Right renal pelvis (tissue), 4 donors: ENCODE measurements at places on chromosomes 4 and X.

GRCh38 chrX:38575888-38576287, 14.5 kb downstream of the TSPAN7 start:
- DNase-seq: no peak

DNA sequence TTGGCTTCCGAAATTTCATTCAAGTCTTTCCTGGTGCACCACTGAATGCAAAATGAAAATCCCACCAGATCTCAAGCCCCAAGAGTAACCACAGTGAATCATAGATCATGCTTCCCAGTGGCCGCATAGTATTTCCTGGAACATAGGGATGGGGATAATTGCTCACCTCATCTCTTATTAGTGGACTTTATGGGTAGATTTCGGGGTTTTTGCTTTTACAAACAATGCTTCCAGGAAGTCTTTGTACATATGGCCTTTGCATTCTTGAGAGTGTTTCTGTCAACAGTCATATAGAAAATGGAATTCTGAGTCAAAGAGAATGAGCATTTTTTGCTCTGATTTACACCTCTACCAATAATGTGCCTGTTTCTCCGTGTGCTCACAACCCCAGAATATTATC, 53.4 kb downstream of the PPEF2 start:
- DNase-seq: no peak

GRCh38 chrX:13780868-13781427, 35.9 kb downstream of the GPM6B start:
- no peak for DNase-seq

GRCh38 chr4:139958739-139959098, 195.3 kb downstream of the MAML3 start:
- DNase-seq: no peak

GRCh38 chr4:165612936-165613335, 234.1 kb downstream of the CPE start:
- DNase-seq: no peak

- no peak for DNase-seq
These were observed 325.0 kb downstream of the EVC2 start for GRCh38 chr4:5383191-5383980.

DNA sequence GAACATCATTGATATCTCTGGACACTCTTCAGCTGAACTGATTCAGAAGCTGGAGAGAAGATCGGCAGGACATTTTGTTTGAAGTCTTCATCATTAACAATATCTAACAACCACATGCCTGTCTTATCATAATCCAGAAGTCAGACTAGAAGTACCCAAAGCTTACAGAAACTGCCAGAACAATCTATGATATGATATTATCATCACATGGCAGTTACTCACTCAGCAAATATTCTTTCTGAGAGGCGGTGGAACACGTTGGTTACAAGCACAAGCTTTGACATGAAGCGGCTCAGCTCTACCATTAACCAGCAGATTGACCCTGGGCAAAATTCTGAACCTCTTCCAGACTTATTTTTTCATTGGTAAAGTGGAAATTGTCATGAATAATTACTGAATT, 69.4 kb upstream of the KIT start:
- no peak for DNase-seq

DNA sequence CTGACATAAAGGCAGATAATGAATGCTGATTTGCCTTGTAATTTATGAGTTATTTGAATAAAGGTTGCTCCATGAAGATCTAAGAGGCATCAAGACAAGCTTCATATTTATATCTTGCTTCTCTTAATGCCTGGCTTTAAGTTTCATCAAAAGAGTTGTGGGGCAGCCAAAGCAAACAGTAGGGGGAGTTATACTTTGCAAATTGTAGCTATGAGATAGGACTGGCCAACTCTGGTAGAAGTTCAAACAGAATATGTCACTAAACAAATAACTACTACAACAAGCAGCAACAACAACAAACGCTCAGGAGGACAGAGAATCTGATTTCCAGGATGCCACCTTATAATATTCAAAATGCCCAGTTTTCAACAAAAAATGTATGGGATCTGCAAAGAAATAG, 69.1 kb upstream of the PLAC1 start:
- DNase-seq: no peak

- DNase-seq: no peak
These were observed 34.4 kb upstream of the EFNB1 start for GRCh38 chrX:68794461-68794860.
